ENCODE measurements at places on chromosomes 11 and 22. TPM values are rescaled to one million over a fixed set of nuclear protein-coding genes. Genes with fewer than 3 reads are reported as not detected.

The ADAMTS15 gene
- total RNA-seq: 0.34 TPM

DNA sequence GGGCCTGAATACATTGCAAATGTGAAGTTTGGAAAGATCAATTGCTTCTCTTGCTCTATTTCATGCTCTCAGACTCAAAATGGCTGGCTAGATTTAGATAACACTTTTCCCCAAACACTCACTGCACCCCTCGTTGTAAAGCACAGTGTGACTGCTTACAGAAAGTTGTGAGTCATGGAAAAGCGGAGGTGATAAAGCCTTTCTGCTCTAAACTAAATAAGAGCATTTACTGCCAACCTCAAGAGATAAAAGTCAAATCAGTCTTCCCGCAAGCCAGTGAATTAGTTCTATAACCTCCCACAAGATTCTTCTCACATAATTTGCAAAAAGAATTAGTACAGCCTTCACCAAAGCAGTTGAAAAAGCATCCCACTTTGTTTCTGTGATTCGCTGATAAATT, 168.7 kb downstream of the WT1 start:
- H3K36me3 ChIP-seq: no peaks in the 10 kb centered on the region
- H3K4me1 ChIP-seq: peaks cover 5% of the 10 kb centered on the region
- no peak overlapping the region for H3K27ac ChIP-seq
- H3K27me3 ChIP-seq: no peaks in the 10 kb centered on the region
- H3K4me3 ChIP-seq: no peak overlapping the region
- no peak for DNase-seq

DNA sequence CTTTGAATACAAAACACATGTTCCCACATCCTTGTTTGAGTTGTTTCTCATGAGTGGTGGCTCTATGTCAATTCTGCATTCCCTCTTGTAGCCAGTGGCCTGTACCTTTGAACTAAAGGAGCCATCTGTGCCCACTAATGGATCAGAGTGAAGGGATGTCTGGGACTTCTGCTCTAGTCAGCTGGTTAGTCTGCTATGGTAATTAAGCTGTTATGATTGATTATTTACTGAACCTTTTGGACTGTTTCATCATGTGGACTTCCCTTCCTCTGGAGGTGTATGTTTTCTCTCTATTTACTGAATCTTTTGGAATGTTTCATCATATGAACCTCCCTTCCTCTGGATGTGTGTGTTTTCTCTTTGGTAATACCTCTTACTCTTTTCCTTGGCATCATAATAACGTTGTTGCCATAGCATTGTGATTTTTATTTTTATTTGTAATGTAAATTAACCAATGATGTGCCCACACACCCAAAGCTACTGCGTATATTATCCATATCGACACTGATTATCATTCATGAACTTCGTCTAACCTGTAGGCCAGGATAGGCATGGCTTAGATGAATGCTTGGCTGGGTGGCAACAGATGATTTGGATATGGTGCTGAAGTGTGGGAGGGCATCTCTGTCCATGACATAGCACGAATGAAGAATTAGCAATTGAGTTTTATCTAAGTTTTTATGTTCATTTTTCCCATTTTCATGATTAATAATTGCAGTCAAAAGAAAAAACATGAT, 112.3 kb upstream of the SORL1-AS1 start:
- H3K4me3 ChIP-seq: no peak overlapping the region
- no peak for DNase-seq
- no peak overlapping the region for H3K27ac ChIP-seq
- no peaks in the 10 kb centered on the region for H3K27me3 ChIP-seq

DNA sequence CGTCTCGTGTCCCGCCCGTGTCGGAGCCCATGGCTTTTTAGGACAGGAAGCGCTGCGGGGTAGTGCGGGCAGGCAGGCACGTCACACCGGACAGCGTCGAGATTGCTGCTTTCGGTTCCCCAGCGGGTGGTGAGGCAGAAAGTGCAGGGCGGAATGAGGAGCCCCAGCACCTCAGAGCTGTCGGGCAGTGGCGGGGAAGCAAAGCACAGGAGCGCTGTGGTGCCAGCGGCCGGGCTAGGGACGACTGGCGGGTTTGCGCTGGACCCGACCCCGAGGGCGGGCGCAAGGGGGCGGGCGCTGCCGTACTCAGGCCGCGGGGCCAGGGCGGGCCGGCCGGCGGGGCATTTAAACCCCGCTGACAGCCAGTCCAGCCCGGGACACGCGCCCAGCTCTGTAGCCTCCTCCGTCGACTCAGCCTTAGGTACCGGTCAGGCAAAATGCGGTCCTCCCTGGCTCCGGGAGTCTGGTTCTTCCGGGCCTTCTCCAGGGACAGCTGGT, at the start of gene SLC37A2:
Gene SLC37A2 (plus strand): TSS at position 375 of the 498 bp plus-strand sequence. CDS start 63 bp downstream, at position 438.
- no peak within 1 kb of the TSS for H3K27ac ChIP-seq
- no peaks in the 10 kb centered on the region for H3K36me3 ChIP-seq
- peaks cover 66% of the 10 kb centered on the region for H3K27me3 ChIP-seq
- DNase-seq: peak; percentile 90
- H3K4me3 ChIP-seq: peak within 1 kb of the TSS; percentile 77

DNA sequence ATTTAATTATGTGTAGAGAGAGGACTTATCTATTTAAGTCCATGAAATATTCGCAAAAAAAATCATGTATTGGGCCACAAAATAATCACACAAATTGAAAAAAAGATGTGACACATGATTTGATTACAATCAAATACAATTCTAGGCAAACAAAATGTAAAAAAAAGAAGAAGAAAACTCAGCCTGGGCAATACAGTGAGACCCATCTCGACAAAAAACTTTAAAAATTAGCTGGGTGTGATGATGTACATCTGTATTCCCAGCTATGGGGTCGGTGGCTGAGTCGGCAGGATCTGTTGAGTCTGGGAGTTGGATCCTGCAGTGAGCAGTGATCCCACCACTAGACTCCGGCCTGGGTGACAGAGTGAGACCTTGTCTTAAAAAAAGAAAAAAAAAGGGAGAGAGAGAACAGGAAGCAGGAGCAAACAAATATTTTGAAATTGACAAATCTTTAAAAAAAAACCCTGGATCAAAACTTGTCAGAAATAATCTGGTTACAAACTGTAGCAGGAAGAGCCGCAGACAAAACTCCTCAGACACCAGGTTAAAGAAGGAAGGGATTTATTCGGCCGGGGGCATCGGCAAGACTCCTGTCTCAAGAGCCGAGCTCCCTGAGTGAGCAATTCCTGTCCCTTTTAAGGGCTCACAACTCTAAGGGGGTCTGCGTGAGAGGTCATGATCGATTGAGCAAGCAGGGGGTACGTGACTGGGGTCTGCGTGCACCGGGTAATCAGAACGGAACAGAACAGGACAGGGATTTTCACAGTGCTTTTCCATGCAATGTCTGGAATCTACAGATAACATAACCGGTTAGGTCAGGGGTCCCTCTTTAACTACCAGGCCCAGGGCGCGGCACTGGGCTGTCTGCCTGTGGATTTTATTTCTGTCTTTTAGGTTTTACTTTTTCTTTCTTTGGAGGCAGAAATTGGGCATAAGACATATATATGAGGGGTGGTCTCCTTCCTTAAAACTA, 3.3 kb upstream of the TYMP start:
- H3K4me1 ChIP-seq: no peaks in the 10 kb centered on the region
- H3K27ac ChIP-seq: no peak overlapping the region
- no peak overlapping the region for H3K4me3 ChIP-seq
- no peak for DNase-seq

DNA sequence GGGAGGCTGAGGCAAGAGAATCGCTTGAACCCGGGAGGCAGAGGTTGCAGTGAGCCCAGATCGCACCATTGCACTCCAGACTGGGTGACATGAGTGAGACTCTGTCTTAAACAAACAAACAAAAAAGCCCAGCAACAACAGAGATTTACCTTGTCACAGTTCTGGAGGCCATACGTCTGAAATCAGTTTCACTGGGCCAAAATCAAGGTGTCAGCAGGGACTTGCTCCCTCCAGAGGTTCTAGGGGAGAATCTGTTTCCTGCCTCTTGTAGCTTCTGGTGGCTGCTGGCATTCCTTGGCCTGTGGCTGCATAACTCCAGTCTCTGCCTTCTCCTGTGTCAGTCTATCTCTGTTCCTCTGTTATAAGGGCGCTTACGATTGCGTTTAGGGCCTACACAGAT, 1.5 kb downstream of the DDX10 start:
- H3K4me3 ChIP-seq: peak overlapping the region; percentile 91
- peak; percentile 56 for DNase-seq
- H3K36me3 ChIP-seq: peaks cover 5% of the 10 kb centered on the region
- H3K27ac ChIP-seq: no peak overlapping the region

Data from endodermal cell (in vitro differentiated cells).